Activated B cell treated with CpG ODN at 0.5 μM for 24 hours (primary cell): ENCODE measurements at places on chromosomes 4 and X.

- no peak for DNase-seq
Measured at GRCh38 chrX:153764786-153765137, 713 bp downstream of the PLXNB3 start.

GRCh38 chrX:9943420-9943819 is 23.7 kb upstream of the CLDN34 start:
- DNase-seq: no peak

- no peak for DNase-seq
Measured at GRCh38 chrX:57447856-57448255, 144.0 kb upstream of the ZXDB start.

DNA sequence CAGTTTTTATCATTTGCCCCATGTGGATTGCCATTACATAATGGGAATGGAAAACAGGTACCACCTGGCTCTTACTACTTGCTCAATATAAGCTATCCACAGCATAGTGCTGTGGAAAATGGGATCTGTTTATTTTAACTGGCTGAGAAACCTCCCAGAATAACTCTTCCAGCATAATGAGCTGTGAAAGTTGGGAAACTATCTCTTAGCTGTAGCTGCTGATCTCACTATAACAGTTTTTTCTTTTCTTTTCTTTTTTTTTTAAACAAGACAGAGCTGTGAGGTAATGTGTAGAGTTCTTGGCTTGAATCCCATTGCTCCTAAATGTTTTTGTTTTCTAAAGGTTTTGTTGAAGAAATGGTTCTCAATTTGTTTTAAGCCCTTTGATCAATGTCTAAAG is 988.3 kb downstream of the PCDH19 start:
- DNase-seq: no peak

GRCh38 chrX:133681421-133681820 is 266.1 kb upstream of the GPC4 start:
- DNase-seq: no peak

- DNase-seq: peak; percentile 64
Measured at GRCh38 chr4:1055721-1056590, 44.5 kb downstream of the FGFRL1 start.

GRCh38 chrX:53682885-53683555 is 3.5 kb downstream of the HUWE1 start:
- no peak for DNase-seq

DNA sequence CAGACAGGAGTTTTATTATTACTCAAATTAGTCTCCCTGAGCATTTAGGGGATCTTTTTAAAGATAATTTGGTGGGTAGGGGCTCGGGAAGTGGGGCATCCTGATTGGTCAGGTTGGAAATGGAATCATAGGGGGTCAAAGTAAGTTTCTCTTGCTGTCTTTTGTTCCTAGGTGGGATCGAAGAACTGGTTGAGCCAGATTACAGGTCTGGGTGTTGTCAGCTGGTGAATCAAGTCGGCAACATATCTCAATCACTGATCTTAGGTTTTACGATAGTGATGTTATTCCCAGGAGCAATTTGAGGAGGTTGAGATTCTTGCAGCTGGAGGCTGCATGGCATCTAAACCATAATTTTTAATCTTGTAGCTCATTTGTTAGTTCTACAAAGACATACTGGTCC is 629.5 kb upstream of the AMOT start:
- DNase-seq: no peak

DNA sequence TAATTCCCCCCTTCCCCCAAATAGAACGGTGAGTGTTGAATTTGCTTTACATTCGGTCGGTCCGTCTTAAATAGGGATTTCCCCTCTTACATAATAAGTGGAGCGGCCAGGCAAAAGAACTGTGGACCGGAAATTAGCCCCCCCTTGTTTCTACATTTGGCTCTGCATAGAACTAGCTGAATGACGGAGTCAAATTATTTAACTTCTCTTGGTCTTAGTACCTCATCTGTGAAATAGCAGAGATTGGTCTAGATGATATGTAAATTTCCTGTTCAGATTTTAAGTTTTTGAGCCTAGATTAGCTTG is 1.3 kb downstream of the SPATA18 start:
- no peak for DNase-seq

DNA sequence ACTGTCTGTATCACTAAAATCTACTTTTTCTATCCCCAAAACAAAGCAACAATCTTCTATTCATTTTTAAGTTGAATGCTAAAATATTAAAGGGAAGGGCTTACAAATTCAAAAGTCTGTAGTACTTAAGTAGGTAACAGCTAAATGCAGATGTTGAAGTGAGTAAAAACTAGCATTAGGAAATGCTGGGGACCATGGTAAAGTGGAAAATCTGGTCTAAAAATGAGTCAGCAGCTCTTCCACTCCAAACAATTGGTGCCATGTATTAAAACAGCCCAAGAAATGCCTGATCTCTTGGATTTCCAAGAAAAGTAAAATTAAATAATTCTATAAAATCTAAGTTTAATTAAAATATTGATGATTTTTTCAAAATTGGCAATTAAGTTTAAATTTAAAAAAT is 73.3 kb upstream of the PPP3CA start:
- no peak for DNase-seq

DNA sequence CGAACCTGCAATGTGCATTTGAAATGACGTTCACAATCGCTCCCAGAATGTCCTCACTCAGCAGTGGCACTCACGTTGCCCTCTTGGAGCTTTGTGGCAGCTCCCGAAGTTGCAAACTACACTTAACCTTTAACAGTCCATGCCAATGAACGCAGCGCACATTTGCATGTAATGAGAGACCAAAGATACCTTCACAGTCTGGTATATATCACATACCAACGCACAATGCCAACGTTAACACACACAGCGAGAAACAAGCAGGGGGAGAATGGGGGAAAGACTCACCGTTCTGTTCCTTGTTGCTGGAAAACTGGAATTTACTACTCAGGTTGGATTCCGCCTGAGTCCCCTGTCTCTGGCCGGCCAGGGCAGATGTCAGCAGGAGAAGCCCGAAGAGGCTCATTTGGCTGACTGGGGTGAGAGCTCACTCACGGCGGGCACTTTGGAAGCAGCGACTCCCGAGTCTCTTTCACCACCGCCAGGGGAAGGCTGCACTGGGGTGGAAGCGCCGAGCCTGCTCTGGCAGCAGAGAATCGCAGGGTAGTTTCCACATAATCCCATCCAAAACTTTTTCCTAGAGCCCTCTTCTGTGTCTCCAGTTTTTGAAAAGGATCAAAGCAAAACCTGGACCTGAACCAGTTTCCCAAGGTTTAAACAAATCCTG is 966 bp downstream of the PDGFC start:
- no peak for DNase-seq

- DNase-seq: no peak
Measured at GRCh38 chr4:149202117-149202516, 613.5 kb downstream of the IQCM start.

GRCh38 chrX:78603908-78604307 is 55.2 kb downstream of the RTL3 start:
- DNase-seq: no peak

DNA sequence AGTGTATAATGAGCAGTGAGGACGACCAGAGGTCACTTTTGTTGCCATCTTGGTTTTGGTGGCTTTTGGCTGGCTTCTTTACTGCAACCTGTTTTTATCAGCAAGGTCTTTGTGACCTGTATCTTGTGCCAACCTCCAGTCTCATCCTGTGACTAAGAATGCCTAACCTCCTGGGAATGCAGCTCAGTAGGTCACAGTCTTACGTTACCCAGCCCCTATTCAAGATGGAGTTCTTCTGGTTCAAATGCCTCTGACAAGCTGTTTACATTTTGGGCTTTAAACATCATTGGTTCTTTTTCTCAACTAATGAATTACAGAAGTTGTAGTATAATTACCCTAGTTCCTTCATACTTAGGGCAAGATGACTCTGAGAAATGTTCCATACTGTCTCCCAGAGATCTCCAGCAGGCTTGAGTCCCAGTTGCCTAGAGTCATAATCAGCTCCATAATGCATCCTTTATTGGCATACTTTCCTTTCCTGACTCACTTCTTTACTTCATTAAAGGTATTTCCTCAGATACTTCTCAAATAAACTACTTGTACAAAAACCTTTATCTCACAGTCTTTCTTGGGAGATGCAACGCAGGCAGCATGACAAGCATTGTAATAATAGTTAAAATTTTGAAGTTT is 136.5 kb downstream of the KDM6A start:
- no peak for DNase-seq

GRCh38 chr4:75598390-75598789 is 31.9 kb downstream of the CDKL2 start:
- no peak for DNase-seq

DNA sequence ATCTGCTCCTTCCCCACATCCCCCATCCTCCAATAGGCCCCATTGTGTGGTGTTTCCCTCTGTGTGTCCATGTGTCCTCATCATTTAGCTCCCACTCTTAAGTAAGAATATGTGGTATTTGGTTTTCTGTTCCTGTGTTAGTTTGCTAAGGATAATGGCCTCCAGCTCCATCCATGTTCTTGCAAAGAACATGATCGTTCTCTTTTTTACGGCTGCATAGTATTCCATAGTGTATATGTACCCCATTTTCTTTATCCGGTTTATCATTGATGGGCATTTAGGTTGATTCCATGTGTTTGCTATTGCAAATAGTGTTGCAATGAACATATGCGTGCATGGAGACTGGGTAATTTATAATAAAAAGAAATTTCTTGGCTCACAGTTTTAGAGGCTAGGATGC is 31.5 kb downstream of the GRK4 start:
- no peak for DNase-seq

GRCh38 chr4:37687681-37688080 is 1.5 kb upstream of the RELL1 start:
- DNase-seq: no peak

DNA sequence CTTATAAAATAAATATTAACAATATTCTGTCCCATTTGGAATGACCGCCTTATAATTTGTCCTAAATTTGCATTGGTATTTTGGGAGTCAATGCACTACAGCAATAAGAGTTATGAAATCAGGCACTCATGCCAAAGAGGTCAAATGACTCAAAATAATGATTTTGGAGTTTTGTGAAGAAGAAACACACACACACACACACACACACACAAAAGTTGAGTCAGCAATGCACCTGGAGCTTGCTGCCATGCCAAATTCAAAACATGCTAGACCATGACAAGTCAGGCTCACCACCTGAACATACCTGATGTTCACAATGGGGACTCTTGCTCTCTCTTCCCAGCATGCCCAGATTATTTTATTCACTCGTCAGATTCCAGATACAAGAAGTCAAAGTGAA is 56.7 kb downstream of the PROM1 start:
- DNase-seq: no peak

- no peak for DNase-seq
Measured at GRCh38 chr4:139137763-139138162, 39.3 kb downstream of the ELF2 start.
